ENCODE measurements at places on chromosomes 5 and 9. TPM values are rescaled to one million over a fixed set of nuclear protein-coding genes. Genes with fewer than 3 reads are reported as not detected.

The ECM2 gene
- 92.2 TPM for total RNA-seq

The SLC46A2 gene
- total RNA-seq, result 0.16 TPM

DNA sequence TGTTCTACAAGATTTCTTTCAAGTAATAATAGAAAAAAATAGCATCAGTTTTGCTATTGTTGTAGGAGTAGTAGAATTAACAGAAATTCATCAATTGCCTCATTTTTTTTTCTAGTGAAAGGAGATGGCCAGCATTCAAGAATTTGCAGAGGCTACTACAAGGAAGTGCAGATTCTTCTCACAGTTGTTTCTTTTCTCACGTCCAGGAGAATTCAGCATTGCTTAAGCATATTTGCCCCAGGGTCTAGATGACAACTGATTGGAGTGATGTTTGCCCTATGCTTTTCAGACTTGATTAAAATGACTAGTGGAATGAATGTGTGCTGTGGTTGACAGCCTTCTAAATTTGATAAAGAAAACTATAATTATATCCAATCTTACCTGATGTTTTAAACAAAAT, 46.6 kb upstream of the SLC12A2 start:
- no peak for DNase-seq

GRCh38 chr9:137763271-137763955, 114.2 kb upstream of the CACNA1B start:
- no peak for DNase-seq
